ENCODE measurements at places on chromosomes 4 and X. TPM values are rescaled to one million over a fixed set of nuclear protein-coding genes. Genes with fewer than 3 reads are reported as not detected.

The GYPE gene
- total RNA-seq = not detected

The NXF2 gene
- total RNA-seq = not detected

The STOX2 gene
- total RNA-seq = not detected

The LANCL3 gene
- 0.28 TPM for total RNA-seq

The SPATA18 gene
- 0.07 TPM for total RNA-seq

The SERPINA7 gene
- total RNA-seq = not detected

The IBSP gene
- not detected for total RNA-seq

The EGF gene
- total RNA-seq = not detected

The DCAF12L1 gene
- not detected for total RNA-seq

The CT47C1 gene
- total RNA-seq = not detected

The NMU gene
- not detected for total RNA-seq

The DMRTC1 gene
- not detected for total RNA-seq

The LEF1 gene
- total RNA-seq = 131 TPM

The DOK7 gene
- total RNA-seq = not detected

The IL3RA gene
- total RNA-seq = 3.4 TPM

Measured in activated CD4-positive, alpha-beta T cell treated with anti-CD3 and anti-CD28 coated beads, Interleukin-2, amount 10 ng/mL, durations not matched to agents 24 days and 14 days (primary cell).